Activated CD4-positive, alpha-beta T cell treated with anti-CD3 and anti-CD28 coated beads, Interleukin-2, amount 50 U/mL, for 48 hours (primary cell): ENCODE measurements at places on chromosomes 11 and 22.
A peak's percentile ranks its signal among the peaks of the same experiment; 100 is the strongest.

DNA sequence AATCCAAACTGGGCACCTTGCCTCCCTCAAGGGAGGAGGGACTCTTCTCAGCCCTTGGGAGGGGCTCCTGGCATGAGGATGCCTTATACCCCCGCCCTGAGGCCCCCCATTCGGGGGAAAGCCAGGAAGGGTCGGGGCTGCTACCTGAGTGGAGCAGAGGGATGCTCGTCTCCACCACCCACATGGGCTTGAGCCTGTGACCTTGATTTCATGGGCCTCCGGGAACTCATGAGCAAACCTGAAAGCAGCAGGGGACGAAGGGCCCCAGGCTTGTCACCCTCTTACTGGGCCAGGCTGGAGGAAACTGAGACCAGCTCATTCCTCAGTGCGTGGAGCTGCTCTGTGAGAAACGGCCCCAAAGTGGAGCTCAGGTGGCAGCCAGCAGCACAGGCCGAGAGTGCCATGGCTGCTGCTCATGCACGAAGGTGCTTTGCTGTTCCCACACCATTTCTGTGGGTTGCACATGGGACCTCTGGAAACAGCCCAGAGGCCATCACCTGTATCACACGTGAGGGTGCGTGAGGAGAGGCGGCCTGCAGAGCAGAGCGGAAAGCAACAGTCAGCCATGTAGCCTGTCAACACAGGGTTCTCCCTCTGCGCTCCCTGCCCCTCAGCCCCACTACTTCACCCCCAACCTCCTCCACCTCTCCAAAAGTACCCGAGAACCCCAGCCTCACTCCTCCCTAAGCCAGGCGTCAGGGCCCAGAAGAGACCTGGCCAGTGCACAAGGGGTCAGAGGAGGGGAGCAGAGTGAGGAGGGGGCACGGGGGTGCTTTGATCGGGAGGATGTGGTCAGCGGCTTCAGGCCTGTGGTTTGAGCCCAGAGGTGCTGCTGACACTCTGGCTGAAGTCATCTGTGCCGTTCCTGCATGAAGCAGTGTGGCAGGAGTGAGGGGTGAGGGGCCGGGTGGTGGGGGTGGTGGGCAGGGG is 14.1 kb upstream of the IL2RB start:
- DNase-seq, result peak; percentile 83

- no peak for DNase-seq
Observed at GRCh38 chr11:126627421-126627820, 271.9 kb downstream of the ST3GAL4 start.

DNA sequence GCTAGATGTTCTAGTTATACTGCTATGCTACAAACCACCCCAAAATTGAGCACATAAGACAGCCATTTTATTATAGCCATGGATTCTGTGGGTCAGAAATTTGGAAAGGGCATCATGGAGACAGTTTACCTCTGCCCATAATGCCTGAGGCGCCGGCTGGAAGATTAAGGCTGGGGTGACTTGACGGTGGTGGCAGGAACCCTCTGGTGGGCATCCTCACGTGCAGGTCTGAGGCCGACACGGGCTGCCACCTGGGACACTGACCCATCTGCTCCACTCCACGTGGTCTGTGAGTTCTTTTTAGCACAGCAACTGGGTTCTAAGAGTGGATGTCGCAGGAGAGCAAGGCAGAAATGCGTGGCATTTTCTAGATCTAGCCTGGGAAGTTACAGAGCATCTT is 40.0 kb upstream of the PRDM11 start:
- DNase-seq, result no peak

DNA sequence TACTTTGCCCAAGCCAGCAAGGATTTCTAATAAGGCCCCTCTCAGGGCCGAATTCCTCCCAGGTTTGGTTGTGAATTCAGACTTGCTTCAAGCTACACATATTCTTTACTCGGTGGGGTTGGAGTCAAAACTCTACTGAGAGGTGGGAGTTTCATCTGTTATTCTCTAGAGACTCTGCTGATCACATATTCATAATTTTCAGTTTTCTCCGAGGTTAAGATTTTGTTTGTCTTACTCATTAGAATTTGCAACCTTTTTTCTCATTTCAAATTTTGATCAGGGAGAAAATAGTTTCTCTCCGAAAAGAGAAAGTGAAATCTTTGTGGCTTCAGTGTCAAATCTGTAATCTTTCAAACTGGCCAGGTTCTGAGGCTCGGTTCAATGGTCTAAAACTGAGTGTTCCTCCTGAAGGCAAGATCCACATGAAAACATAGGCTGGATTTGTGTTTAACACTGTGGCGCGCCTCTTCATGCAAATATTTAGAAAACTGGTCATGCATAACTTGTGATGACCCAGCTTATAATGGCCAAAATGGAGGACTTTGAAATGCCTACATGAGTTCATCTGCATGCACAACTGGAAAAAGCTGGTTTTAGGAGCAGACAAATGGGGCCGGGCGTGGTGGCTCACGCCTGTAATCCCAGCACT is 21.5 kb upstream of the GSTP1 start:
- no peak for DNase-seq

GRCh38 chr11:64844330-64845128 is at the start of gene CDC42BPG:
CDC42BPG (minus strand) TSS chr11:64844653; CDS start chr11:64844569, 84 bp downstream.
- DNase-seq, result peak; percentile 69

GRCh38 chr11:35143297-35144135 is 4.5 kb downstream of the CD44 start:
- no peak for DNase-seq
